ENCODE measurements at places on chromosomes 7 and 10. TPM values are rescaled to one million over a fixed set of nuclear protein-coding genes. Genes with fewer than 3 reads are reported as not detected.

Gene MKRN1
- total RNA-seq: 56.7 TPM

Gene CFTR
- not detected for total RNA-seq

Gene HECW1
- not detected for total RNA-seq

Gene NPFFR1
- not detected for total RNA-seq

Gene TEX36
- not detected for total RNA-seq

Gene EVX1
- total RNA-seq: not detected

Gene NUTM2A
- total RNA-seq: 0.09 TPM

Gene POLR2J2
- total RNA-seq: 5.4 TPM

Gene CEP55
- 18.9 TPM for total RNA-seq

Gene WDFY4
- total RNA-seq: 2.1 TPM

Gene FAM53B
- 30.5 TPM for total RNA-seq

Gene ARHGEF35
- under 0.01 TPM for total RNA-seq

Gene FAM107B
- 60.6 TPM for total RNA-seq

Gene FAM20C
- 2.7 TPM for total RNA-seq

Gene CDHR1
- 0.68 TPM for total RNA-seq

Gene PNLIP
- total RNA-seq: not detected

Gene ADK
- 30.6 TPM for total RNA-seq

Gene ZPBP
- not detected for total RNA-seq
